Eye (tissue), 1 donor: ENCODE measurements at places on chromosomes 2 and 18.

DNA sequence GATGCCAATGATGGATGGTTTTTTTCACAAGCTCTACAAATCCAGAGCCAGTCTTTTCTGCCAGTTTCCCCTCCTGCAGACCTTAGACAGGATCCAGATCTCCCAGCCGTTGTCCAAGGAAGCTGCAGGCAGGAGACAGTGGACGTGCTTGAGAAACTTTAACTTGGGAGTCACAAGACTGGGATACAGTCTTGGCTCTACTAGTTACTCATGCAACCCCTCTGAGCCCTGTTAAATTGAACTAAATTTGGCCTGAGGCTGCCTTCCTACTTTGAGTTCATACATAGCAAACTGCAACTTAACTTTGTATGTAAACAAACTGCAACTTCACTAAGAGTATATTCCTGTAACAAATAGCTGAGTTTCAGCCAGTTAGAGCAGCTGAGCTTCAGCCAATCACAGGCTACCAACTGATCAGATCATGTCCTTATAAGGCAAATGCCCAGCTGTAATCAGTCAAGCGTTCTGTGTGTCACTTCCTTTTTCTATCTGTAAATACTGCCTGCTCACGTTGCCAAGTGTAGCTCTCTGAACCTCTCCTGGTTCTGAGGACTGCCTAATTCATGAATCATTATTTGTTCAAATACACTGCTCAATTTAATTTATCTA lies 140.9 kb downstream of the CAPN13 start:
- DNase-seq = no peak

DNA sequence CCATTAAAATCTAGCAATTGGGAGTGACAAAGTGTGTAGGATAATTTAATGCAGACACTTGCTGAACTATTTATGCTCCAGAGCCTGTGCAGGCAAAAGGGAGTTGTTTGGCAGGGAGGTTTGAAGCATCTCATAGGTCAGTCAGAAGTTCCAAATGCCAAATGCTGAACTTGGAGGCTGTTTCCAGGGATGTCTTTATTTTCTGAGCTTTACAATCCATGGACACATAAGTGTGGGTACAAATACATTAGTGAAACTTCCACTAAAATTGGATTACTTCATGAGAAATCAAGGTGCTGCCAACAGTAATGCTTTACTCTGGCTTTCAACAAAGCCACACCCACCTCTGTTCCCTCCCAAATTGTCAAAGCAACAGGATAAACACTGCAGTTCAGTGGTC lies 422.1 kb upstream of the SETBP1 start:
- DNase-seq = no peak

GRCh38 chr2:45373534-45373933 lies 237.5 kb downstream of the SRBD1 start:
- DNase-seq = no peak

- DNase-seq = no peak
Measured at GRCh38 chr2:216420367-216421101, 8.2 kb downstream of the SMARCAL1 start.

DNA sequence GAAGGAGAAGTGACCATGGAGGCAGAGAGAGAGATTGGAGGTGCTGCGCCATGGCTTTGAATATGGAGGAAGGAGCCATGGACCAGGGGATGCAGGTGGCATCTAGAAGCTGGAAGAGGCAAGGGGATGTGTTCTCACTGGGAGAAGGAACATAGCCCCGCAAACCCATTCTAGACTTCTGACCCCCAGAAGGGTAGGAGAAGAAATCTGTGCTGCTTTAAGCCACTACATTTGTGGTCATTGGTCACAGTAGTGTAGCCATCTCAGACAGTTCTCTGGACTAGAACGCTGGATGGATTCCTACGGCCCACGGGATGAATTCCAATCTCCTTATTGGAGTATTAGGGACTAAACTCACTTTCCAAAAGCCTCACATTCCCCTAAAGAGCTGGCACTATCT lies 67.8 kb downstream of the PTGR3 start:
- DNase-seq = no peak

GRCh38 chr2:32271063-32271462 lies 6.4 kb upstream of the NLRC4 start:
- DNase-seq = no peak

GRCh38 chr18:55280503-55280902 lies 307.5 kb downstream of the TCF4 start:
- DNase-seq = no peak

DNA sequence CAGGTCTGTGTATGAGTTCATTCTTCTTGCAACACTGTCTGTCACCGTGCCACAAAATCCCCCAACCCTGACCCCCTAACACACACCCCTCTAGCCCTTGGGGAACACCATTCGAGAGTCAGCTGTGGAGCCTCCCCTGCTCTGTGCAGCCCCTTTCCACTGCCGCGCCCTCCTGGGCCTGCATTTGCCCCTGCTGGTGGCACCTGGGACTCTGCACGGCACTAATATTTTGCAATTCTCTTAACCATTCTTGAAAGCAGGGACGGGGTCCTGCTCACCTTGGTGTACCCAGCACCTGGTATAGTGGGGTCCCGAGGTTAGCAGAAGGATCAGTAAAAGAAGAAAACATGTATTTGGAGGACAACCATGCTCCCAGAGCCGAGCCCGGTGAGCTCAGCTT lies 124.0 kb downstream of the HDAC4 start:
- DNase-seq = no peak
